Aorta (tissue), 5 donors: ENCODE measurements at places on chromosomes 5 and 9. TPM values are rescaled to one million over a fixed set of nuclear protein-coding genes. Genes with fewer than 3 reads are reported as not detected.

DNA sequence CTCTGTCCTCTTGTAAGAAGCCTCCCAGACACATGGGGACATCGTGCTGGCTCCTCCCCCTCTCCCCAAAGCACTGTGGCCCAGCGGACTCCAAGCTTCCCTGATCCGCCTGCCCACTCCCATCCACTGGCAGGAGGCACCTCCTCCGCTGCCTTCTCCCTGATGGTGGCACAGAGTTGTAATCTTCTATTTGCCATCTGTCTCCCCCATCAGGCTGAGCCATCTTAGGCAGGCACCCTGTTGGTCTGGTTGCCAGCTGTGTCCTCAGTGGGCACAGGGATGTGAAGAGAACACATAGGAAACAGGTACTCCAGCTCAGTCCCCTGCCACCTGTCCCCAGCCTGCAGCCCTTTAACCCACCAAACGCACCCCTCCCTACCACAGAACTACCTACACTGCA lies 5.4 kb upstream of the ZDHHC12 start:
- no peak for DNase-seq

GRCh38 chr9:123475407-123475806 lies 119.4 kb downstream of the CRB2 start:
- DNase-seq, result no peak

GRCh38 chr5:129991780-129992179 lies 87.5 kb downstream of the CHSY3 start:
- DNase-seq, result no peak

GRCh38 chr9:71830929-71831328 lies 62.6 kb upstream of the CEMIP2 start:
- DNase-seq, result no peak

DNA sequence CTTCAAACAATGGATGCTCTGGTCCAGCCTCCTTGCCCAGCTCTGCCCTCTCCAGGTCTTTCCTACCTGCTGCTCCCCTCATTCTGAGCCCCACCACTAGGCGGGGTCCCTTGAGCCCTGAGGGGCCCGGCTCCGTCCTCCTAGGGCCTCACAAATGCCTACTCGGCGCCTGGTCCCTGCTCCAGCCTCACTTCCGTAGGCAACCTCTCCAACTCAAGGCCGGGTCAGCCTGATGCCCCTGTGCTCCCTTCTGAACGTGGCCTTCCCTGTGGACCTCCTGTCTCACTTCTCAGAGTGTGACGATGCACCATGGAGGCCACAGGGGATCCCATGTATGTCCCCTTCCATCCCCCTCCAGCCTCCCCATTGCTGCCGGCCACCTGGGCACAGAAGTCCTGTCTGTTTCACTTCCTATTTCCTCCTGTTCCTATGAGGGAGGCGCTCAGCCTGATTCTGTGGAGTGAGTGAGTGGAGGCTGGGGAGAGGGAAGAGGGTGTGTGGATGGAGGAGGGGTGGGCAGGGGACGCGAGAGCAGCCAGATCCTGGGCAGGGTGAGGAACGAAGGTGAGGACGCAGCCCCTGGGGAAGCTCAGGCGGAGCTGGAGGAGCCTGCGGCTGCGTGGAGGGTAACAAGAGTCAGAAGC lies 127.2 kb upstream of the FAM120A start:
- peak; percentile 64 for DNase-seq

The SEMA4D gene
- 26.2 TPM for total RNA-seq

GRCh38 chr9:6072865-6073264 lies 57.4 kb upstream of the RANBP6 start:
- DNase-seq, result no peak

DNA sequence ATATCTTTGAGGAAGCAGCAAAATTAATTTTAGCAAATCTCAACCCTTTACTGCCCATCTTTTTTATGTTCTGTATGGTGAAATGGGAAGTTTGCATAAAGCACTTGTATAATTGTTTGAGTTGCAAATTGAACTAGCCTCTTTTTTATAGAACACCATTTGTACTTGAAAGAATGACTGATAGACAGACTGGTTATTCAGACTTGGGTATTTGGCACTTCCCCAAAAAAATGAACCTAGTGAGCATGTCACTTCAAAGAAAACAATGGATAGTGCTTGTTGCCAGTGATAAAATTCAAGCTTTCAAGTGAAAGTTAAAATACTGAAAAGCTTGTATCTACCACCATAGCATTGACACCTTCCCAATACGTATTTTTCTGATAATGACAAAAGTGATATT lies 115.8 kb downstream of the ERCC6L2 start:
- DNase-seq, result no peak

The CEP120 gene
- 19.4 TPM for total RNA-seq

GRCh38 chr5:62231576-62231975 lies 74.4 kb upstream of the KIF2A start:
- no peak for DNase-seq
